ENCODE measurements at places on chromosomes 2 and 18. TPM values are rescaled to one million over a fixed set of nuclear protein-coding genes. Genes with fewer than 3 reads are reported as not detected.

Gene LYPD1
- total RNA-seq, result 3.1 TPM

Gene OTOS
- total RNA-seq, result not detected

Gene INHBB
- total RNA-seq, result 0.19 TPM

Gene ST3GAL5
- 9.2 TPM for total RNA-seq

Gene RNU2-63P
- 14.6 TPM for total RNA-seq

Data from bladder microvascular endothelial cell (primary cell).